SIG-M5 (cell line): ENCODE measurements at places on chromosomes 3 and 15.

GRCh38 chr15:101540480-101541239, 51.2 kb upstream of the PCSK6 start:
- no peak for DNase-seq

GRCh38 chr3:22920006-22920405, 283.1 kb upstream of the UBE2E2 start:
- no peak for DNase-seq

DNA sequence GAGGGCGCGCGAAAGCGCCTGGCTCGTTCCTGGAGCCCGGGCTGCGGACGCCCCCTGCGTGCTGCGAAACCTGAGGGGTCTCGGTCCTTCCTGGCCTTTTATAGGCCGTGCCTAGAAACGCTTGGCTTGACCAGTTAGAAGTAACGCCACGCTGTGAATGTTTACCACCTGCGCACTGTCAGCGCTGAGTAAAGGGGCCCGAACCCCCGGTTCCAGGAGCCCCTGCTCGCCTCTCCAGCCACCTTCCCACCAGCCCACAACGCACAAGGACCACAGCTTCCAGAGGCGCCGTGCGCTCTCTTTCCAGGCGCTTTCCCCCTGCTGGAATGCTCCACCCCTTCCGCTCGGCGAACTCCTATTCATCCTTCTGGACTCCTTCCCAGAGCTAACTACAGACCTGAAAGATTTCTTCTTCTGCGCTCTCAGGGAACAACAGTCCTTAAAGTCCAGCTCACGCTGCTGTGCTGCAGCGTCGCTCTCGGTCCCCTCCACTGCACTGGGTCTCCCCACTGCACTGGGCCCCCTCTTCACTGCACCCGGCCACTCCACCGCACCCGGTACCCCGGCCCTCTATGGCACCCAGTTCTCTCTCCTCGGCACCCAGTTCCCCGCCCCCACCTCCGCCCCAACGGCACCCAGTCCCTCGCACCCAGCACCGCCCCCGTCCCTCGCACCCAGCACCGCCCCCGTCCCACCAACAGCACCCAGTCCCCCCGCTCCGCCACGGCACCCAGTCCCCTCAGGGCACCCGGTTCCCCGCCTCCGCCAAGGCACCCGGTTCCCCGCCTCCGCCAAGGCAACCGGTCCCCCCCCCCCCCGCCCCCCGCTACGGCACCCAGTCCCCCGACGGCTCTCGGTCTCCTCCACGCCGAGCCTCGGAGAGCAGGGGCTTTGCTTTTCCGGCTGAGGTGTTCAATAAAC, 69.8 kb downstream of the SQOR start:
- DNase-seq: no peak

- no peak for DNase-seq
Measured at GRCh38 chr15:58393241-58393662, 38.5 kb upstream of the LIPC start.

GRCh38 chr3:64143409-64144130, 81.7 kb downstream of the PRICKLE2 start:
- no peak for DNase-seq

DNA sequence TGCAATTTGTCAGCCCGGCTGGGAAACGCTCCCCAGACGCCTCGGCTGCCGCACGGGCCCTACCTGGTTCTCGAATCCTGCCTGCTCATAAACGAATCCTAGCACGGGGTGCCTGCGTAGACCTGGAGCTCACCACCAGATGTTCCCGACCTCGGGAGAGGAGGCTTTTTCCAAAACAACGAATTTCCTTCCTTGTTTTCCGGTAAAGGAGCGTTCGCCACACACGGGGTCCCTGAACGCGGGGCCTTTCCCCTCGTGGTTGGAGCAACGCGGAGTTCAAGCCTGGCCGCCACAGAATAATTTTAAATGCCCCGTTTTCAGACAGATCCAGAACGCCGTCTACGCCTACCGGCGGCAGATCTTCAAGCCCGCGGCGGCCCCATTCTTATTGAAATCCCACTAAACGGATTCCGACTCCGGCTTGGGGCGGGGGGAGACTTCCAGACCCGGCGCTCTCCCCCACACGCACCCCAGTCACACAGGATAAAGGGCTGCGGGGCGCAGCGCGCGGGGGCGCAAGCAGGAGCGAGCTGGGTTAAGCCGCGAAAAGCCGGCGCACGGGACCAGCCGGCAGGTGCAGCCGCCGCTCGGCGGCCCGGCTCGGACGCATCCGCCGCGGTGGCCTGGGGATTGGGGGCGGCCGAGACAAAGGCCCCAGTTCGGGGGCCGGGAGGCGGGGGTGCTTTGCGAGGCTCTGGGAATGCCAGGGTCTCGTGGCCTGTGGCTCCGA, 895 bp downstream of the GATA2 start:
- DNase-seq: no peak

DNA sequence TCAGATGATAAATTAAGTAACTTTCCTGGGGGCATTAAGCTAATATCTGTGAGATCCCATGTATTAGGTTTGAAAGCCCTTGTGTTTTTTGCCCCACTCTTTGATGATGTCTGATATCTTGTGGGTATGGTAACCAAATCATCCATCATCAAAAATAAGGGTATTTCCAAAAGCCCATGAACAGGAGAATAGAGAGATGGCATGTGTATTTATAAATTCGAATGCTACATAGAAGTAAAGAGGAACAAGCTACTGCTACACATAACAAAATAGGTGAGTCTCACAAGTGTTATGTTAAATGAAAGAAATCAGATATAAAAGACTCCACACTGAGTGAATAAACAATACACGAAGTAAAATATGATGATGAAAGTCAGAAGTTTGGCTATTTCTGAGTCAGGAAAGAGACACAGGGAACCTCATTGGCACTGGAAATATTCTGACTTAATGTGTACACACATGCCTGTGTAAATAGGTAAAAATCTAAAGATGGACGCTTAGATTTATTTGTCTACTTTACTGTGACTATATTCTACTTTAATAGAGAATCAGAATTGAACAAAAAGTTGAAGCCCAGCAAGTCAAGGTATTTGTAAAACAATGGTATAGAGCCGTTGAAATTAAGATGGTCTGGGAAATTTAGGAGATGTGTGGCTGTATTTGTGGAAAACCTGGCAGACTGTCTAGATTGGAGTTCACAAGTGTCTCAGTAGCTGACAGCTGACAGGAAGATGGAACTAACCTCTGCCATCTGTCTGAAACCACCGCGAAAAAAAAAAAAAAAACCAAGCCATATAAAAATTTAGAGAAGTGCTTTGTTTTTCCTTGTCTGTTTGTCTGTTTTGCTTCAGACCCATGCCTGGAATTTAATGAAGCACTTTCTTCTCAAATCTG, 111.0 kb upstream of the TGFBR2 start:
- no peak for DNase-seq

GRCh38 chr3:27578032-27578431, 93.8 kb upstream of the SLC4A7 start:
- DNase-seq: no peak

DNA sequence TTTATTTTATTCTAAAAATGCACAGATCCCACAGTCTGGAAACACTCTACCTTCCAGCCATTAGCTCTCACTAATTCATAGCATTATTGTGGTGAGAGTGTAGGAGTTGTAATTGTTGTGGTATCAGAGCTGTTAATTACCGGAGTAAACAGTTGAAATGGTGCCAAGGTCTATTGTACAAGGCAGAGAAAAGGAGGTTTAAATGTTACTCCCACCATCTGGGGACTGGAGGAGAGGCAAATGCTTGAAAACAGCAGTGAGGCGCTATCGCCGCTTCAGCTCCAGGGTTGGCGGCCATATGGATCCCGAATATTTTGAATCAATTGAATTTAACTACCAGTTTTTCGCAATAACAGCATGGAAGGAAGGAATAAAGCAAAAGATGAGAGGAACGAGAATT, 113.1 kb upstream of the C15orf61 start:
- DNase-seq: no peak

- DNase-seq: no peak
Measured at GRCh38 chr3:55631766-55632331, 144.7 kb upstream of the WNT5A start.

DNA sequence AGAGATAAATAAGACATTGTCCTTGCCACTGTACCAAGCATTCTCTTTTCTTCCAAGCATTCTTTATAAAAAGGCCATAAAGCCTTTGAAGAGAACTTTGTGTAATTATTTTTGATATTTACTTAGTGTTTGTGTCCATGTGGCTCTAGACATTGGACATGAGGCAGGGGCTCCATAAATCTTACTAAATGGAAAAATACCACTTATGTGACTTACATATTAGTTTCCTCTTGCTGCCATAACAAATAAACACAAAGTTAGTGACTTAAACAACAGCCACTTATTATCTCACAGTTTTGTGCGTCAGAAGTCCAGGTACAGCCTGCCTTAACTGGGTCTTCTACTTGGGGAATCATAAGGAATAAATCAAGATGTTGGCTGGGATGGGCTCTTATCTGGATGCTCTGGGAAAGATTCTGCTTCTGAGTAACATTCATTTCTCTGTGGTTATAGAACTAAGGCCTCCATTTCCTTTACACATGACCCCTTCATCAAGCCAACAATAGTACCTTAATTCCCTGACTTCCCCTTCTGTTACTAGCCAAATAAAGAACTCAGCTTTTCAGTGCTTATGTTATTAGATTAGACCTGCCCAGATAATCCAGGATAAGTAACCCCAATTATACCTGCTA, 59.9 kb upstream of the COL8A1 start:
- DNase-seq: no peak

- DNase-seq: no peak
Measured at GRCh38 chr15:84143753-84144314, 91.7 kb upstream of the GOLGA6L4 start.

- no peak for DNase-seq
Measured at GRCh38 chr3:57783186-57784088, 27.3 kb downstream of the SLMAP start.

DNA sequence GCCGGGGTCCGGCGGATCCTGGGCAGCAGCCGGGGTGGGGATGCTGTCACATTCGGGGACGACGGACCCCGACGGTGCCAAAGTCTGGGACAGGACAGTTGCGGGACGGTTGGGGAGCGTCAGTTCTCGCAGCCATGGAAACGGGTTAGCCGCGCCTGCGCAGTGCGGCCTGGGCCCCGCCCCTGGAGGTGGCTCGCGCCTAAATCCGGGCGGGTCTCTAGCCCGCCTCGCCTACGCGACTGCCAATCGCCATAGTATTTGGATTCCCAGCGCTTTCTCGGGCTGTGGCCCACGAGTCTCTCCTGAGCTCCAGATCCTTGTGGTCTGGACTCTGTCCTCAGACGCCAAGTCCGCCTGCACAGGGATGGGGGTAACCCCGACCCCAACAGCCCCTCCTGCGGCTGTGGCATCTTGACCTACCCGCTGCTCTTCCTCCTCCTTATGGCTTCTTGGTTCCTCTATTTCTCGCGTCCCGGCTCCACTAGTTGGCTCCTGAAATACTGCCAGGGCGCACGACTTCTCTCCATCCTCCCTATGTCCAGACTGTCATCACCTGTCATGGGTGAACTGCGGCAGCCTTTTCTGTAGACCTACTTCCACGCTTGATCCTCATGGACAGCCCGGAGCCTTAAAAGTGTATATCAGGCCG, at the start of gene ZMYND10:
Gene ZMYND10, minus strand, starts transcription at position 147 of the 649 bp plus-strand sequence. CDS start 153 bp downstream, outside the sequence.
- DNase-seq: no peak

GRCh38 chr3:63847718-63848450, 15.7 kb downstream of the THOC7 start:
- no peak for DNase-seq

- DNase-seq: no peak
Measured at GRCh38 chr15:85782064-85782463, 12.7 kb downstream of the KLHL25 start.

GRCh38 chr15:45157974-45158373, 28.2 kb downstream of the DUOX1 start:
- DNase-seq: no peak

DNA sequence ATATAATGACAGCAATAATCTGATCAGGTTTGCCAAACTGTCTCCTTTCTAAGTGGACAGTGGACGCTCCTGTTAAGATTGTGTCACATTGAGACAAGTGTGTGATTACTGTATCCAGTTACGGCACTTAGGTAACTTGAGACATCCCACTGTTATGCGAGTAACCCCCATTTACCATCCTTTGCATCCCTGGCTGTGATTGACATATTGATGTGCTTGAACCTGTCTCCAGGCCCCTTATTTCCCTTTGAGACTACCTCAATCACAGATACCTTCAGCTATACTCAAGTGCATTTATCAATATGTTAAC, 785.2 kb downstream of the NR2F2 start:
- DNase-seq: no peak

DNA sequence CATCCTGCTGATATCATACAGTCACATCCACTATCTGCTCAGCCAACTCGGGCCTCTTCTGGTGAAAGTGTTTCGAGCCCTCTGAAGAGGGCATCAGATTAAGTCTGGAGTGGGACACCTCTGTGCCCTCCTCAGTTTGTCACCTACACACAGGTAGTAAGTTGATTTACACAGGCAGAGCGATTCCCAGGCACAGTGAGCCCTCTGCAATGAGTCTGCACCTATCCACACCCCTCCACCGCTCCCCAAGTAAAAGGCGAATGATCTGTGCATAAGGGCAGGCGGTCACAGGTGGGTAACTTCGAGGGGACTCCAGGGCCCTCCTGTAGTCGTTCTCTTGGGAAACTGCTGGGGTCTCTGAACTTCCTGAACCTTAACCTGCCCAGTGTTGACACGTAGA, 152.0 kb downstream of the ATP10A start:
- no peak for DNase-seq

DNA sequence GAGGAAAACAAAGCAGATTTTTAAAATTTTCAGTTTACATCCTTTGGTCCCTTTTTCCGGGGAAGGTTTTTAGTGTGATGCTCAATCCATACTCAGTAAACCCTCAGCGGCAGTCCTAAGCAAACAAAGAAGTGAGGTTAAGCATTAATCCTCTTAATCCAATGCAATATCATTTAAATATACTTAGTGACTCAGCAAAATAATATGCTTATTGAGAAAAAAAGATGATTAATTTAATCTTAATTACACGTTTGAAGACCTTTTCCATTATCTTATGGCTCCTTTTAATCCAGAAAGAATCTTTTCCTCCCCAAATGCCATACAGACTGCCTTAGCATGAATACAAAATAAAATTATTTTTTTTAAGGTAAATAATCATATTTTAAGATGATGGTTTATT, at the start of gene GABRR3:
Gene GABRR3, minus strand, starts transcription at position 108 of the 400 bp plus-strand sequence. CDS start 328 bp downstream, outside the sequence.
- DNase-seq: no peak
